A549 treated with DMSO at 1 μM for 4 hours (cell line): ENCODE measurements at places on chromosomes 7 and 10. TPM values are rescaled to one million over a fixed set of nuclear protein-coding genes. Genes with fewer than 3 reads are reported as not detected.

CCDC7 gene
- 0.56 to 1.2 TPM (median 0.86 TPM) in 5 replicates for total RNA-seq

AKR1B15 gene
- 26.7 to 44.7 TPM (median 39.4 TPM) in 5 replicates for total RNA-seq

LIPK gene
- not detected in 5 replicates for total RNA-seq

PRKAR2B gene
- 2.8 to 4.5 TPM (median 3.5 TPM) in 5 replicates for total RNA-seq

OR2A2 gene
- not detected in 5 replicates for total RNA-seq

FAM149B1 gene
- total RNA-seq, result 6.6 to 9.4 TPM (median 7.3 TPM) in 5 replicates

RPEL1 gene
- total RNA-seq, result 0.03 TPM in 1 of 5 replicates, not detected in the others

MRLN gene
- total RNA-seq, result not detected in 5 replicates

UPF2 gene
- 14.4 to 20.1 TPM (median 17.2 TPM) in 5 replicates for total RNA-seq

FAM131B gene
- 0.36 to 0.72 TPM (median 0.58 TPM) in 5 replicates for total RNA-seq

UBN2 gene
- total RNA-seq, result 2.4 to 3.7 TPM (median 3.3 TPM) in 5 replicates

TMEM26 gene
- 0.06 to 0.43 TPM (median 0.20 TPM) in 5 replicates for total RNA-seq

RTKN2 gene
- 0.83 to 1.2 TPM (median 1.1 TPM) in 5 replicates for total RNA-seq

C10orf105 gene
- total RNA-seq, result not detected in 5 replicates

ZCCHC24 gene
- 3.5 to 5.7 TPM (median 5.1 TPM) in 5 replicates for total RNA-seq

MRPS17 gene
- total RNA-seq, result 24.4 to 29.0 TPM (median 28.7 TPM) in 5 replicates

ALOX5 gene
- 0.13 to 0.66 TPM (median 0.28 TPM) in 5 replicates for total RNA-seq

MSMB gene
- total RNA-seq, result not detected in 5 replicates

TBXAS1 gene
- total RNA-seq, result 10.2 to 11.8 TPM (median 11.0 TPM) in 5 replicates

CDNF gene
- 0.85 to 1.6 TPM (median 0.97 TPM) in 5 replicates for total RNA-seq

HOXA10 gene
- total RNA-seq, result 5.8 to 8.6 TPM (median 7.4 TPM) in 5 replicates

FIGNL1 gene
- 17.7 to 21.1 TPM (median 20.3 TPM) in 5 replicates for total RNA-seq

ADRA2A gene
- total RNA-seq, result 0.02 to 0.04 TPM in 2 of 5 replicates, not detected in the others

SPDYE2 gene
- 0.05 TPM in 1 of 5 replicates, not detected in the others for total RNA-seq

ERVW-1 gene
- not detected in 5 replicates for total RNA-seq

PNLIPRP3 gene
- total RNA-seq, result 0.03 TPM in 1 of 5 replicates, not detected in the others
